Motor neuron (in vitro differentiated cells): ENCODE measurements at places on chromosomes 5 and 9. TPM values are rescaled to one million over a fixed set of nuclear protein-coding genes. Genes with fewer than 3 reads are reported as not detected.
A peak's percentile ranks its signal among the peaks of the same experiment; 100 is the strongest.

Gene NSMF
- total RNA-seq: 20.4 and 21.6 TPM in 2 replicates

Gene PHYHD1
- 0.81 and 1.8 TPM in 2 replicates for total RNA-seq

Gene FRRS1L
- 17.2 and 18.2 TPM in 2 replicates for total RNA-seq

Gene SOHLH1
- 0.19 TPM in 1 of 2 replicates, not detected in the other for total RNA-seq

Gene PFN3
- 0.92 TPM in 1 of 2 replicates, not detected in the other for total RNA-seq

Gene TRPM6
- total RNA-seq: 0.50 and 0.59 TPM in 2 replicates

Gene PCDHGA2
- total RNA-seq: 0.16 and 0.38 TPM in 2 replicates

Gene FGD3
- 0.58 and 1.8 TPM in 2 replicates for total RNA-seq

Gene PIGO
- 10.8 TPM in 2 replicates for total RNA-seq

Gene HTR4
- 0.59 and 0.64 TPM in 2 replicates for total RNA-seq

Gene CAPSL
- total RNA-seq: not detected in 2 replicates

Gene PCDHGA11
- 6.6 and 7.7 TPM in 2 replicates for total RNA-seq

GRCh38 chr5:51203598-51203997 lies 179.7 kb upstream of the ISL1 start:
- no peak for ATAC-seq

DNA sequence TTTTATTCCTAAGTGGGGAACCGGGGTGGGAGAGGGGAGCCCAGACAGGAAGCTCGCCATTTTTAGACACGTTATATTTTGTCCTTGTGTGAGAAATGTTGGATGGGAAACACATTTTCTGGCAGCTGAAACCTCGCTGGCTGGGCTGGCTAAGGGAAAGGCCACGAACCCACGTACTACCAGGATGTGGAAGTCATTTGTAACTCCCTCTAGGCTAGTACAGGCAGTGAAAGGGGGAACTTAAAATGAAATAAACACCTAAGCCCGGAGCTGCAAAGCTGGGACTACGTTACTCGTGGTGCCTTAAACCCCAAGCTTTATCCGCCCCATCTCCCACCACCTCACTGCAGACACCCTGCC lies 42.5 kb downstream of the TMEM174 start:
- ATAC-seq: no peak

GRCh38 chr5:57805732-57806131 lies 323.1 kb upstream of the ACTBL2 start:
- no peak for ATAC-seq

- no peak for ATAC-seq
These were observed 461.4 kb downstream of the ZNF608 start for GRCh38 chr5:124285071-124285470.

DNA sequence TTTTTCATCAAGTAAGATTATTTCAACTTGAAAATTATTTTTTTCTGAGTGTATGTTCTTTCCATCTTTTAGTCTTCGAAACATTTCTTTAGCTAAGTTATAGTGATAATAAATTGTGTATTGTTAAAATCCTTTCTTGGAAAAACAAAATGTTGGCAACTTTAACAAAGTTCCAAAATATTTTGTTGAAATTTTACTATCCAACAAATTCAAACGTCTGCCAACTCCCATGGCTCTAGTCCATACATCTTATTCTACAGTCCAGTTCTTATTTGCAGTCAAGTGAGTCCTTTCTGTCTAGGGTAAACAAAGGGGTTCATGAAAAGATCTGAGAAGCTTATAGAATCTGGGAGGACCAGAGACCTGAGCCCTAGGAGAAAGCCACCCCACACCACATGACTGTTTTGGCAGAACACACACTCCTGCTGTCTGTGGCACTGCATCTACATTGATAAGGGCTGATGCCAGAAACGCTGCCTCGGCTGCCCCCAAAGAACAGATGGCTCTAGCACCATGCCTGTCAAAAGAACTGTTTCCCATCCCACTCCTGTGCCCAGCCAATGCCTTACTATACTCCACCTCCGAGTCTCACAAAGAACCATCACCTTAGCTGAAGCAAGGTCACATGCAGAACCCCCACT lies 47.5 kb downstream of the FEM1C start:
- no peak for ATAC-seq

GRCh38 chr5:15441433-15442192 lies 58.4 kb upstream of the FBXL7 start:
- no peak for ATAC-seq

GRCh38 chr5:126805063-126805462 lies 28.1 kb downstream of the LMNB1 start:
- ATAC-seq: no peak

- no peak for ATAC-seq
These were observed 11.1 kb upstream of the TCF7 start for GRCh38 chr5:134103397-134103796.

DNA sequence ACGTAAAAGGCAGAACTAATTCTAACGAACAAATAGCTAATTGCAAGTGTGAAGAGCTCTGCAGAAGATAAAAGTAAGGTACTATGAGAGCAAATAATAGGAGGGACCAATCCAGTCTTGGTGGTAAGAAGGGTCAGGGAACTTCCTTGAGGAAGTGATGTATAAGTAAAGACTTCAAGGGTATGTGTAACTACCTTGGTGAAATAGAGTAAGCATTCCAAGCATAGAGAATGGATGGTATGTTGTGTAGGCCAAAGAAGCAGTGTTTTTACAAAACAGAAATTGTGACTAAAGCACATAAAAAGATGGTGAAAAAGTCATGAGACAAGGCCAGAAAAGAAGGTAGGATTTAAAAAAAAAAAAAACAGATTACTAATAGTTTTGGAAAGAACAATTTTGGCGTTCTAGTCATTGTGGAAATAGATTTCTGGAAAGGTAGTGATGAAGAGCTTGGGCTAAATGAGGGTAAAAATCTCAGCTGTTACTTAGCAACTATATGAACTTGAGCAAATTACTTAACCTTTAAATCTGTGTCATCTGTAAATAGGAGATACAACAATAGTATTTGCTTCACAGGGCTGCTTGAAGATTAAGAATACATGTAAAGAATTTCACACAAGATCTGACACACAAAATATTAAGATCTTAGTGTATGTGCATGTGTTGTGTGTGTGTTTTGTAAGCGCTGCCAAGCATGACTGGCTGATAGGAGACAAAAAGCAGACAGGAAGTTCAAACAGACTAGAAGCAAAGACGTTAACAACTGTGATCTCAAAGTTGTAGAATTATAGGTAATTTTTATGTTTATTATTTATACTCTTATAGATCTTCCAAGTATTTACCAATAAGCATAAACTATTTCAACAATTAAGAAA lies 73.5 kb downstream of the NR6A1 start:
- ATAC-seq: no peak

- peak; percentile 100 for ATAC-seq
These were observed 53.0 kb upstream of the KLF4 start for GRCh38 chr9:107542411-107543157.

DNA sequence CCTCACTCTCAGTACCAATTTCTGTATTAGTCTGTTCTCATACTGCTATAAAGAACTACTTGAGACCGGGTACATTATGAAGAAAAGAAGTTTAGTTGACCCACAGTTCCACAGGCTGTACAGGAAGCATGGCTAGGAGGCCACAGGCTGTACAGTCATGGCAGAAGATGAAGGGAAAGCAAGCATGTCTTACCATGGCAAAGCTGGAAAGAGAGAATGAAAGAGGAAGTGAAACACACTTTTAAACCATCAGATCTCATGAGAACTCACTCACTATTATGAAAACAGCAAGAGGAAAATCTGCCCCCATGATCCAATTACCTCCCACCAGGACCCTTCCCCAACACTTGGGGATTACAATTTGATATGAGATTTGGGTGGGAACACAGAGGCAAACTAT lies 698.8 kb downstream of the CDH9 start:
- no peak for ATAC-seq

DNA sequence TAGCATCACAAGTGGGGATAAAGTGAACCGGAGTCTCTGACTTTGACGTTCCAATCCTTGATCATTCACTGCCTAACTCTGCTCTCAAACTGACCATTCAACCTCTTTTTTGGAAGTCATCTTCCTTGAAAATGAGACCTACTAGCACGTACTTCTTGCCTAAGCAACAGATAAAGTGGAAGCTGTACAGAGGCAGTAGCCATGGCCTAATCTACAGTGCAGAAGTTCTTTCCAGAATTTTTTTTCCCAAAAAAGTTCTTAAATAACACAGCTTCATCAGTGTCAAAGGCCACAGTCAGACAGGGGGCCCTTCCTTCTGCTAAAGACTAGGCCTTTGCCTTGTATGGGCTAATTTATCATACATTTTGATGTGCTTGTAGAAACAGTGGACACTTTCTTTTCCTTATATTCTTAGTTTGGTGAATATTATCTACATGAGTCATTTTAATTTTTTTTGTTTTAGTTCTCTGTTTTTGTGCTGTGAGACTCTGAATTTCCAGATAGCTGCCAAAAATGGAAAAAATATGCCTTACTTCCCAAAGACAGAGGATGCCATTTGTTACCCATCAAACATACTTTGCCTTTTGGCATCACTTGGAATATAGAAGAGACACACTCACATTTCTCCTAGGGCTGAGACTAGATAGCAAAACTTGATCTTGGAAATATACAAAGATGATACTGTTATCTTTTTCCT lies 96.3 kb upstream of the VCAN start:
- no peak for ATAC-seq

- no peak for ATAC-seq
These were observed 300.0 kb upstream of the VLDLR start for GRCh38 chr9:2321523-2322148.

- no peak for ATAC-seq
These were observed 1.9 kb upstream of the SPDL1 start for GRCh38 chr5:169581580-169582227.

DNA sequence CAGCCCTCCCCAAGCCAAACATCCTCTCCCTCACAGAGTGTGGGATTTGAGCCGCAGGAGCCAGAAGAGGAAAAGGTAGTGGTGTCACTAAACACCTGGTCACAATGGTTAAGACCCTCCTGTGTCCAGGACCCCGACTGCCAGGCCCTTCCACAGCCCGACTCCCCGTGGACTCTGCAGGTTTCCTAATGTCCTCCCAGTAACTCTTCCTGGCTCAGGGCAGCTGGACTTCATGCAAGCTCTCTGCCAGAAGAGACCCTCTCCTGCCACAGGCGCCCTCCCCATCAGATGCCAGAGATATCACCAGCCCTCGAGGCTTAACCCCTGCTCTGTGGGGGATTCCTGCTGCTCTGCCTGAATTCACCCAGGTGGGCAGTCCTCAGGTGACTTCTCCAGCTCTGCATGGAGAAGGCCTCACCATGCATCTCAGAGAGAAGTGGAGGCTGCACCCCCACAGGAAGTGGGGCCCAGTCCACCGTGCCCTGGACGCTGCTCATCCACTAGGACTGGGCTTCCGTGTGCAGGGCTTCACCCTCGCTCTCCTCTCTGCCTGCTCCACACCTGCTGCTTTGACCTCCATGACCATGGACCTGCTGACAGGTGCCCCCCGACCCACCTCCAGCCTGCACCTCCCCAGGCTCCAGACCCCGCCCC lies 111.2 kb downstream of the ADAMTS2 start:
- ATAC-seq: no peak

DNA sequence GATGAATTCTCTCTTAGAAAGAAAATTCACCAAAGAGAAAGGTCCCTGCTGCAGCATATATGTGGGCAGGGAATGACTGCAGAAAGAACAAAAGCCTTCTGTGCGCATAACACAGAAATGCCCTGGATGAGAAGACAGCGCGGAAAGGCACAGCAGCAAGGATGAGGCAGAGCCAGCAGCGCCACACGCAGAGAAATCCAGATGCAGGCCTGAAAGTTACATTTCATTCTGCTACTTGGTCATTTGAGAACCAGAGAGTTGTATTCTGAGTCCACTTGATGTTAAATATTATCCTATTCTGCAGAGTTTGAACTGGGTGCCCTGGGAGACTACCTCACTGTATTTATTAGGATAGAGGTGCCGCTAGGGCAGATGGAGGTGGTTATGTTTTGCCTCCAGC lies 68.5 kb downstream of the GLDC start:
- ATAC-seq: no peak

GRCh38 chr9:83130541-83130940 lies 67.6 kb upstream of the RASEF start:
- ATAC-seq: peak; percentile 47

DNA sequence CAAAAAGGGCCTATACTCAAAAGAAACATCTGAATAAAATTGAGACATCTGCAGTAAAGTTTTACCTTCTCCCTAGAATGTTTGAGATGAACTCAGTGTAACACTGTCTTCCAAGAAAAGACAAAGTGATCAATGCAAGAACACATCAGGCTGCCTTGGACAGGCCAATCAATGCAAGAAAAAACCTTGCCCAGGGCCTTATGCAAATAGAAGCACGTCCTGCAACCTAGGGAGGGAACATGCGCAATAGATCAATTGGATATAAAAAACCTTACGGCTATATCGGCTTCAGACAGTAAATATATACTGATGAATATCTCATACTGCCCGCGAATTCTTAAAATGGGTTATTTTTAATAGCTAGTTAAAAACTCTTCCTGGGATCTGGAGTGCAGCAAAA lies 66.4 kb upstream of the POU5F2 start:
- no peak for ATAC-seq

DNA sequence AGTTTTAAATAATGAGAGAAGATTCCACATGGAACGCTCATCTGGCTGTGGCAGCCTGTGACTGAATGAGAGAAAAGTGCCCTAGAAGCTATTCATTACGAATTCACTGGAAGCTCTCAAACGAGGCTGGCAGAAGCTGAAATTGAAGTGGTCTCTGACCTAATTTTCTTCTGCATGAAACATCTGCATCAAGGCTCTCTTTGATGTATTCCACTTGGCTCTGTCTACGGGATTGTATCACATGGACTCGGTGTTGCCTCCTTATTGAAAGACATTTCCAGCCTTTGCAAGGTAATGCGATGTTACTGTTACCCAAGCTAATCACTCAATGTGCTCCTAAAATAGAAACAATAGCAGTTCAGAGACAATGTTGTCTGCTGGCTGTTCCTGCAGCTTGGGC lies 246.9 kb upstream of the ZNF462 start:
- ATAC-seq: no peak

DNA sequence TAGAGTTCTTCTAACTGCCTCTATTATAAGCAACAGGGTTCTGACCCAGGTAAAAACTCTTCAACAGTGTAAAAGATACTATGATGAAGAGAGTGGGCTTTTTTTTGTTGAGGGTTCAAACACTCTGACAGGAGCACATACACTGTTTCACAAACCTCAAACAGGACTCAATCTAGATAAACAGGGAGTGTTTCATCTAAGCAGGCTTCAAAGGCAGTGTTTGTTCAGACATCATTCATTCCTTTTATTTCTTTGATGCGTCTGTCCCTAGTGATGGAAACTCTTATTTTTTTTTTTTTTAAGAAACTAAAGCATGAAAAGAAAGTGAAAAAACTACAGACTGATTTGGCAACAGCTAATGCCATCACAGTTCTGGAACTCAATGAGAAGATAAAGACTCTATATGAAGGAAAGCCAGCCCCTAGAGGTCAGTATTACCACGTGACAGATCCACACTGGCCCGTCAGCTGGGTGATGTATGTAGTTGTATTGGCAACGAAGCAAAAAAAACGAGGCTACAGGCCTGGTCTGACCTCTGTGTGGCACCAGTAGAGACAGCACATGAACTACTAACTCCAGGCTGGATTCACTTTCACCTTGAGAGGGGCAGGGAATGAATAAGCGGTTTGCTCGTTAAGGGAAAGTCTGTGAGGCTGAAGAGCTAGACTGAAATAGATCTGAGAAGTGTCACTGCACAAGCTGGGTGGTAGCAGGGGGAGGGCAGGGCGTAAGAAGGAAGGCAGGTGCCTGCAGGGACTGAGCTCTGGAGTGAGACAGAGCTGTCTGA lies 172.2 kb downstream of the CCDC192 start:
- ATAC-seq: peak; percentile 96

- no peak for ATAC-seq
These were observed 852 bp downstream of the ZNF354C start for GRCh38 chr5:179061025-179061424.

- no peak for ATAC-seq
These were observed 11.7 kb upstream of the EGR1 start for GRCh38 chr5:138453590-138453989.
